HuH-7.5 (cell line): ENCODE measurements at places on chromosomes 11 and 22.

DNA sequence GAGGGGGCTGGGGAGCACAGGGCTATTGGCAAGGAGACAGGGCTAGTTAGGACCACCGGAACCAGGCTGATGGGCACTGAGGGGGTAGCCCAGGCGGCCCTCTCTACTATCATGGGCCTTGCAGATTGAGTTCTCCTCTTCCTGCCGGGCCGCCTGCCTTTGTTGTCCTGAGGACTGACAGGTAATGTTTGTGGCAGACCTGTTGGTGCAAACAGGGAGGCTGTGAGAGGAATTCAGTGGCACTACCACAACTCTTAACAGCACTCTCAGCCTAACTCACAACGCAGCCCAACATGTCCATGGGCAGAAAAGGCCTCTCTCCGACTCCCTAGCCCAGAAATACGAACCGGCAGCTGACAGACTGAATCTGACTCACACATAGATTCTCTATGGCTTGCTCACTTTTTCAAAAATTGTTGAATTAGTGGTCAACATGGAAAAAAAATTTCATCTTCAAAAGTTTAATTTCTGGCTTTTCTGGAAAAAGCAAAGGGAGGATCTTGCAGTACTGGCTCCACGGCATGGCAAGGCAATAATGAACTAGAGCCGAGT is 11.4 kb downstream of the KCNJ5 start:
- DNase-seq = no peak

GRCh38 chr11:84686716-84687115 is 940.4 kb downstream of the DLG2 start:
- DNase-seq = no peak

GRCh38 chr11:44782478-44782877 is 55.7 kb downstream of the TSPAN18 start:
- DNase-seq = no peak

- DNase-seq = no peak
Measured at GRCh38 chr22:41968601-41969000, 642 bp upstream of the SEPTIN3 start.

DNA sequence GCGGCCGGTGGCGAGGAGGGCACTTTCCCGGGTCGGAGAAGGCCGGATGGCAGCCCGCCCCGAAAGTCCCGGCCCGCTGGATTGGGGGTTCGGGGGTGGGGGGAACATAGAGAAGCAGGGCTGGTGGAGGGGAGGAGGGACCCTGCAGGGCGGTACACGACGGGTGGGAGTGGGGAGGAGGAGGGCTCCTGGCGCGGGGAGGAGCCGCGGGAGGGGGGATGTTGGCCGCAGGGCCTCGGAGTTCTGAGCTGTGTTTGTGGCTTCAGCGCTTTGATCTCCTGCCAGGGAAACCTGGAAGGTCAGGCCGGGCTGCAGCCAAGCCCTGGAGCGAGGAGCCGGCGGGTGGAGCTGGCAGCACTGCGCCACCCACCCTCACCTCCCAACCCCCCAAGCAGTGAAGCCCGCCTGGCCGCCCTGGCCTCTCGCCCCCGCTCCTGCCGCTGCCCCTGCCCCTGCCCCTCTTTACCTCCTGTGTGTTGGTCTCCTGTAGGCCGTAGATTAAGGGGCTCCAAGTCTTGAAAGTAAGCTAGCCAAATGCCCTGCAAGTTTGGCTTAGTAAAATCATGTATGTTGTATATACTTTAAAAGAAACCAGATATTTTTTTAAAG is 30.9 kb downstream of the C22orf31 start:
- peak; percentile 90 for DNase-seq

DNA sequence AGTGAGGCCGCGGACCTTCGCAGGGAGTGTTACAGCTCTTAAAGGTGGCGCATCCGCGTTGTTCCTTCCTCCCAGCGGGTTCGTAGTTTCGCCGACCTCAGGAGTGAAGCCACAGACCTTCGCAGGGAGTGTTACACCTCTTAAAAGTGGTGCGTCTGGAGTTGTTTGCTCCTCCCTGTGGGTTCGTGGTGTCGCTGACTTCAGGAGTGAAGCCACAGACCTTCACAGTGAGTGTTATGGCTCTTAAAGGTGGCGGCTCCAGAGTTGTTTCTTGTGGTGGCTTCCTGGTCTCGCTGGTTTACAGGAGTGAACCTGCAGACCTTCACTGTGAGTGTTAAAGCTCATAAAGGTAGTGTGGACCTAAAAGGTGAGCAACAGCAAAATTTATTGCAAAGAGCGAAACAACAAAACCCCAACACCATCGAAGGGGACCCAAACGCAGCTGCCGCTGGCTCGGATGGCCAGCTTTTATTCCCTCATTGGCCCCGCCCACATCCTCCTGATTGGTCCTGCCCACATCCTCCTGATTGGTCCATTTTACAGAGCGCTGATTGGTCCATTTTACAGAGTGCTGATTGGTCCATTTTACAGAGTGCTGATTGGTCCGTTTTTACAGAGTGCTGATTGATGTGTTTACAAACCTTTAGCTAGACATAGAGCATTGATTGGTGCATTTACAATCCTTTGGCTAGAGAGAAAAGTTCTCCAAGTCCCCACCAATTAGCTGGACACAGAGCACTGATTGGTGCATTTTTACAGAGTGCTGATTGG is 1.2 kb upstream of the TMEM45B start:
- no peak for DNase-seq

DNA sequence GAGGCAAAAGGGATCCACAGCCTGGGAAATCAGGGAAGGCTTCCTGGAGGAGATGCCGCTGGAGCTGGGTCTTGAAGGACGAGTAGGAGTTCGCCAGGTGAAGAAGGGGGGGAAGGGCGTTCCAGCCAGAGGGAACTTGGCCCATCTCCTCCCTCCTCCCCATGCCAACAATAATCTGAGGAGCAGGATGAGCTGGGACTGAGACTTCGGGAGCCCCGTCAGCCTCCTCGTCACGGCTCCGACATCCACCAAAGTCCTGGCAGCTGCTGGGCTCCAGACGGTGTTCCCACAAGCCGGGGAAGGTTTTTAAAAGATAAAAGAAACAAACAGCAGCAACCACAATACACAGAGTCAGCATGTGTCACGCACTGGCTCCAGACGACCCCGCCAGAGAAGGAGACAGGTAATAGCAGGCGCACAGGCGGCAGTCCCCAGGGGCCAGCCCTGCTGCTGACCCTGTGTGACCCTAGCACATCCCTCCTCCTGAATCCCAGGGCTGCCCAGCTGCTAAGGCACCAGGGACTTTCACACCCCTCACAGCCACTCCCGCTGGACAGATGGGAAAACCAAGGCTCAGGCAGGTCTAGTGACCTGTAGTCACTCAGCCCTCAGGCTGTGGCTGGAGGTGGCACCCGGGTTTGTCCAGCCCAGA is 37.3 kb downstream of the NUP50 start:
- no peak for DNase-seq

GRCh38 chr11:69174841-69175240 is 19.1 kb downstream of the SMIM38 start:
- no peak for DNase-seq

GRCh38 chr22:45162531-45162930 is 1.2 kb upstream of the NUP50 start:
- DNase-seq = no peak
